Effector memory CD4-positive, alpha-beta T cell (primary cell): ENCODE measurements at places on chromosomes 16 and 17.
A peak's percentile ranks its signal among the peaks of the same experiment; 100 is the strongest.

DNA sequence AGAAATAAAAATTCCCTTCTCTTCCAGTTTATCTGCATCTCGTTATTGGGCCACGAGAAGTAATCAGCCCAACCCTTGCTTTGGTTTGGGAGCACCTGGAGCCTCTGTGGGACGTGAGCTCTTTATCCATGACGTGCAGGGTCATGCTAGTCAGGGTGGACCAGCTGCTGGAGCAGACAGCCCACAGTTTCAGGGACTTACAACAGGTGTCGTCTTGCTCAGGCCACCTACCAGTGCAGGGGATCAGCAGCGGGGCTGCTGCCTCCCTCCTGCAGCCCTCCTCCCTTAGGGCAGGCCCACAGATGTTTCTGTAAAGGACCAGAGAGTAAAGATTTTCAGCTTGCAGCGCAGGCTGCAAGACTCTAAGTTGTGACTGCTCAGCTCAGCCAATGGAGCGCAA is 16.9 kb downstream of the ADAD2 start:
- no peak for DNase-seq

- no peak for DNase-seq
Observed at GRCh38 chr16:72939247-72939646, 108.7 kb downstream of the ZFHX3 start.

DNA sequence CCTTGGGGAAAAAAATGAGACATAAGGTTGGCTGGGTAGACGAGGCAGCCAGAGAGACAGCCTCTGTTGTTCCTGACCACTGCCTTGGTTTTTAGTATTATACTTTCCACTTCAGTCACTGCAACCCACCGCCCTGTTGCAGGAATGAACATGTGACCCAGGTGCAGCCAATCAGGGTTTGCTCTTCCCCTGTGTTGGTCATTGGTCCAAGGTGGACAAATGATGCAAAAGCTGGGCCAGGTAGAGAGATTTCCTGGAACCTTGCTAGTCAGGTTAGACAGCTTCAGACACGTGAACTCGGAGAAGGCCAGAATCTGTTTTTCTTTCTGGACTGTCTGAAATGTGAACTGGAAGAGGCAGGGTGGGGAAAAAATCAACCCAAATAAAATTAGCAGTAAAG is 452.4 kb upstream of the RBFOX1 start:
- no peak for DNase-seq

DNA sequence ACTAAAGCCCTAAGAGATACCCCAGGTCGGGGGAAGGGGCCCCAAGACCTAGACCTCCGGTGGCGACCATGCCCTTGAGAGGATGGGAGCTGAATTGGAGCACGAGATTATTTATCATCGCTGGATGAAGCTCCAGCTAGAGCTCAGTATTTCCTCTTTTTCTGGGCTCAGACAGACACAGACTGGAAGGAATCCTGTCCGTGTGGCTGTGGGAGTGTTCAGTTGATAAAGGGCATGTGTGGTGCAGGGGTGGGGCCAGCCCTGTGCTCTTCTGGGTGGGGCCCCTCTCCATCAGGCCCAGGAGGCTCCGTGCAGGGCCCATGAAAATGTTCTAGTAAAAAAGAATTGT is 6.3 kb upstream of the CBX4 start:
- DNase-seq, result no peak

DNA sequence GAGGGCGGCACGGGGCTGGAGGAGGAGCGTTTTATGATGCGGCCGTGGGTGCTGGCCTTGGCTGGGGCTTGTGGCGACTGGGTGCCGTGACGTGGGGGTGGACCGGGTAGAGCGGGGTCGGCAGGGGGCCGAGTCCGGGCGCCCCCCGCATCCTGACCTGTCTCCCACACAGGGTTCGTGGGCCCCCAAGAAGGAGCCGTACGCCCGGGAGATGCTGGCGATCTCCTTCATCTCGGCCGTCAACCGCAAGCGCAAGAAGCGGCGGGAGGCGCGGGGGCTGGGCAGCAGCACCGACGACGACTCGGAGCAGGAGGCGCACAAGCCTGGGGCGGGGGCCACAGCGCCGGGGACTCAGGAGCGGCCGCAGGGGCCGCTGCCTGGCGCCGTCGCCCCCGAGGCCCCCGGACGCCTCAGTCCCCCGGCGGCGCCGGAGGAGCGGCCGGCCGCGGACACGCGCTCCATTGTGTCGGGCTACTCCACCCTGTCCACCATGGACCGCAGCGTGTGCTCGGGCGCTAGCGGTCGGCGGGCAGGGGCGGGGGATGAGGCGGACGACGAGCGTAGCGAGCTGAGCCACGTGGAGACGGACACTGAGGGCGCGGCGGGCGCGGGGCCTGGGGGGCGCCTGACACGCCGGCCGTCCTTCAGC is 81.6 kb downstream of the ARHGAP23 start:
- DNase-seq, result no peak

GRCh38 chr16:24977678-24978075 is 37.5 kb downstream of the ARHGAP17 start:
- no peak for DNase-seq

DNA sequence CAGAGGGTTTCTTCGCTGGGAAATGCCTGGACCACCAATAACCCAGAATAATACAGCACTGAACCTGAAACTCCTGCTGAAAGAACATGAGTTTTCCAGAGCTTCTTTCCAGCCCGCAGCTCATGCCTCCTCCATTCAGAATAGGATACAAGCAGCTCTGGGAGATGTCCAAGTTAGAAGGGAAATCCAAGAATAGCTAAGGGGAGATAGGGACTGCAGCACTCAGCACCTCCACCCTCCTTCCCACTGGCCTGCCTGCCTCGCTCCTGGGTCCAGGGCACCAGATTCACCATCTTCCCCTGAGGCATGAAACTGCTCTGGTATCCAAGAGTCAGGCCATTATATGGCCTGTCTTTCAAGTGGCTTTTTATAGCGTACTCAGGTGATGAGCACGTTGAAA is 4.1 kb downstream of the KRT31 start:
- DNase-seq, result no peak

GRCh38 chr16:55036371-55036821 is 105.7 kb downstream of the IRX5 start:
- no peak for DNase-seq

DNA sequence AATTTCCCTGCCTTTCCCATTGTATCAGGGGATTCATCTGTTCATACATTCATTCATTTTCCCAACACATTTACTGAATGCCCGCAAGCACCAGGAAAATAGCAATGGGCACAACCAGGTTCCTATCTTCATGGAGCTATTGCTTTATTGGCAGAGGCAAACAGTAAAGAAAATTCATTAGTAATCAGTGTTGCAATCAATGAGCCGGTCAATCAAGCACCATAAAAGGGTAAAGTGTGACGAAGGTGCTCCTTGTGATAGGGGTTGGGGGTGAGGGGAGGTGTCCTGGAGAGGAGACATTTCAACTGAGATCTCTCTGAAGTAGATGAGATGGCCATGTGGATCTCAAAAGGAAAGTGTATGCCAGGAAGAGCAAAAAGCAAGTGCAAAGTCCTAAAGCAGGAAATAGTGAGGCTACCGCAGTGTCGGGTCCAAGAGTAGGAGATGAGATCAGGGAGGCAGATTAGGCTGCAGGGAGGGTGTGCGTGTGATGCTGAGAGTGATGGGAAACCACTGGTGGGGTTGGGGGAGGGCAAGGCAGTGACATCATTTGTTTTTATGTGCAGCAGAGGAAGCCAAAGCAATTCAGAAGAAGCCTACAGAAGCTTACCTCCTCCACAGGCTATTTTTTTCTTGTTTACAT is 28.4 kb downstream of the CDH13 start:
- peak; percentile 66 for DNase-seq

DNA sequence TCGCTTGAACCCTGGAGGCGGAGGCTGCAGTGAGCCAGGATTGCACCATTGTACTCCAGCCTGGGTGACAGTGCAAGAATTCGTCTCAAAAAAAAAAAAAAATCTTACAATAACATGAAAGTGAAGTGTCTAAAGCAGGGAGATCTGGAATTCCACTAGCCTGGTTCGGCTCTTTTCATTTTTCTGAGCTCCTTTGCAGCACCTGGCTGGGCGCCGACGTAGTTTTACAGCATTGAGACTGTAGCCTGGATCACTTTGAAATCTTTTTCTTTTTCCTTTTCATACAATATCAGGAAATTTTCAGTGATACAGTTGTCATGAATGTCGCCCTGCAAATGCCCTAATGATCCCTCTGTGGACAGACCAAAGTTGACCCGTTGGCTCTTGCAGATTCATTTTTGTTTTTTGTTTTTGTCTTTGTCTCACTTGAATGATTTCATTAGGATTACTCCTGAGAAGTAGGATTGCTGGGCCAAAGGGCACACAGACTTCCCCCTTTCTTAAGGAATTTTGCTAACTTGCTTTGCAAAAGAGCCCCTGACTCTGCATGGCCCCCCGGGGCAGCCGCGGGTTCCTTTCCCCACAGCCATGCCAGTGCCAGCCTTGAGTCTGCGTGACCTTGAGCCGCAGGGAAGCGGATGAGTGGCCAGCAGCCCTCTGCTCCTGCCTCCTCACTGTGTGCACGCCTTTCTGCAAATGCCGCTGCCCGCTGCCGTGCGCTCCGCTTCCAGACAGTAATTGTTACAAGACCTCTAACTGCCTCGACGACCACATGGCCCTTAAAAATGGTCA is 28.0 kb downstream of the CRISPLD2 start:
- no peak for DNase-seq

- DNase-seq, result no peak
Observed at GRCh38 chr16:6122401-6122800, 1024.8 kb upstream of the EEF2KMT start.

- DNase-seq, result peak; percentile 5
Observed at GRCh38 chr16:22898874-22899348, 84.9 kb downstream of the HS3ST2 start.

- no peak for DNase-seq
Observed at GRCh38 chr16:56847173-56847910, 17.7 kb upstream of the SLC12A3 start.

- no peak for DNase-seq
Observed at GRCh38 chr16:49639739-49640431, 216.0 kb downstream of the ZNF423 start.

DNA sequence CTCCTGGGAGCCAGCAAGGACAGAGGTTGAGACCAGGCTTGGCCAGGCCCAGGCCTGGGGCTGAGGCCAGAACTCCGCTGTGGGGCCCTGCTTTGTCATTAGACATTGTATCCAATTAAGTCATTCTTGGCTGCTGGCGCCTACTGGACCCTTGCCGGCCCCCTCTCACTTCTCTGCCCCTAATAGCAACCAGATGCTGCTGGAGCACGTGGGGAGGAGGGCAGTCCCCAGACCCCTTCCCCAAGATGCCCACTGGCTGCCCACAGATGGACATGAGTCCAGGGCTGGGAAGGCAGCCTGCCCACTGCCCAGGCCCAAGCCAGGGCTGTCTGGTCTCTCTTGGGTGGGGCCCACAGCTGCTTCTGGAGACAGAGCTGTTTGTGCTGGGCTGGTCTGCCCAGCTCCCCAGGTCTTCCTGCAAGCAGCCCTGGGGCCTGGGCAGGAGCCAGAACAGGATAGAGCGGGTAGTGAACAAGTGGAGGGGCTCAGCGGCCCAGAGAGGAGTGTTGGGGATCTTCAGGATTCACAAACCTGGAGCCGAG is 7.8 kb downstream of the PLXDC1 start:
- DNase-seq, result no peak

GRCh38 chr17:29977836-29978235 is 36.4 kb downstream of the EFCAB5 start:
- DNase-seq, result no peak

GRCh38 chr16:75065149-75065505 is 51.5 kb downstream of the LDHD start:
- no peak for DNase-seq

- no peak for DNase-seq
Observed at GRCh38 chr17:80339118-80339517, 75.8 kb upstream of the ENDOV start.

DNA sequence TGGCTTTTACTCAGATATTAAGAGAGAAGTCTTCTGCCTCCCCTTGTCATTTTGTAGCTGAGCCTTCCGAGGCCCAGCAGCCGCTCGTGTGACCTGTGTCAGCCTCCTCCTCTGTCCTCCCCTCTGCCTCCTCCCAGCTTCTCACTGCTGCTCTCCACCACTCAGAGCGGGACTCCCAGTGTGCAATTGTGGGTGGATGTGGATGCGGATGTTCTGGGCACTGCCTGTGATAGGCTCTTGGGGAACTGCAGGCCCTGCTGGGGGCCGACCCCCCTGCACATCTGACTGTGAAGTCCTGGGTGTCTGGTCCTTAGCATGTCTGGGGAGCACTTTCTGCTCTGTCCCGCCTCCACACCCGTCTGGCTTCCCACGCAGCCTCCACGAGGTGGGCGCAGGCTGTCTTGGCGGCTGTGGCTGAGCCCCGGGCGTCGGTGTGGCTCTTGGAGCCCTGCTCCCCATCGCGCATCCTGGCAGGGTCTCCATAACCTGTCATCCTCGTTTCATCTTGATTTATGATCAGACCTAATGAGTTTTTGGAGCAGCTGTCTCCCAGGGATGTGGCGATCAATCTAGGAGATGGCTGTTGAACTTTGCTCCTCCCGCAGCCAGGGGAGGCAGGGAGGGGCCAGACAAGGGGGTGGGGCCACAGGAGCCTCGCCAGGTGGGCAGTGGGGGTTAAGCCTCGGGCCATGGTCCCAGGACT is 28.1 kb downstream of the GRIN2C start:
- no peak for DNase-seq

DNA sequence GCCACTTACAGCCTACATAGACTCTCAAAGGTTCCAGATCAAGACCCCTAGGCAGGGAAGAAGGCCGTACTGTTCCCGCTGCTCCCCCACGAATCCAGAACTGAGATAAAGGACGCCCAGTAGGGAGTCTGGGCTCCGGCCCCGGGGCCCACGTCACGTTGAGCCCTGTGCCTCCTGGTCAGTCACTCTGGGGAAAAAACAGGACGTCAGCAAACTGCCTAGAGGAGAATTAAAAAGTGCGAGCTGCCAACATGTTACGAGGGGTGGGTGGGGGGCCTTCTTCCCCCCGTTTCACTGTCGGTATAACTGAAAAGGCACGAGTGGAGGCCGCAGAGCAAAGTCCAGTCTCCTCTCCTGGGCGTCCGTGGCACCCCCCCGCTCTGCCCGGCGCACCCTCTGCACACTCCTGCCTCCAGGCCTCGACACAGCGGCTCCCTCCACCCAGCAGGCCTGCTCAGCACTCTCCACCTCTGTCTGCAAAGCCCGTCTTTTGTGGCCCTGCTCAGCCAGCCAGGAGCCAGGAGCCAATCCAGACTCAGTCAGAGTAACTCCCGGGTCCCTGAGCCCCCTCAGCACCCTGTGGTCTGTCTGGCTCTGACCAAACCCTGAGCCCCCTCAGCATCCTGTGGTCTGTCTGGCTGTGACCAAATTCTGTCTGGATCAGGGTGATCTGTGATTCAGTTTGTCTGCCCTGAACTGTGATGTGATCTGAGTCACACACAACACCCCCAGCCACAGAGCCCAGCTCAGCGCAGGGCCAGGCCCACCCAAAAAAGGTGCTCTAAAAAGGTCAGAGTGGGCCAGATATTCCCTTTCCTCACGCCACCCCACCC is 6.2 kb downstream of the ITGAE start:
- peak; percentile 74 for DNase-seq
